ENCODE measurements at places on chromosomes 2 and 18. TPM values are rescaled to one million over a fixed set of nuclear protein-coding genes. Genes with fewer than 3 reads are reported as not detected.

OTOF gene
- total RNA-seq = not detected

PLCL1 gene
- 0.12 TPM for total RNA-seq

COL3A1 gene
- total RNA-seq = not detected

SNORC gene
- 8.2 TPM for total RNA-seq

HOXD4 gene
- total RNA-seq = not detected

ERMN gene
- not detected for total RNA-seq

ANKRD62 gene
- not detected for total RNA-seq

TMEM37 gene
- total RNA-seq = 0.17 TPM

KIF5C gene
- 0.21 TPM for total RNA-seq

TSGA10 gene
- total RNA-seq = 7.9 TPM

FZD7 gene
- total RNA-seq = 1.1 TPM

LGALSL gene
- 11.4 TPM for total RNA-seq

DSC2 gene
- total RNA-seq = 17.6 TPM

PDE1A gene
- total RNA-seq = 0.15 TPM

ZSWIM2 gene
- not detected for total RNA-seq

GPR39 gene
- 7.2 TPM for total RNA-seq

ZC3H6 gene
- total RNA-seq = 18.6 TPM

IMP4 gene
- total RNA-seq = 144 TPM

CCDC68 gene
- 3.3 TPM for total RNA-seq

RNU2-63P gene
- 9.1 TPM for total RNA-seq

SIX2 gene
- total RNA-seq = 1.2 TPM

ZNF407 gene
- total RNA-seq = 9.9 TPM

SGPP2 gene
- total RNA-seq = 47.4 TPM

CHN1 gene
- 6.0 TPM for total RNA-seq

TNFAIP6 gene
- total RNA-seq = 1.8 TPM

CRYGD gene
- total RNA-seq = not detected

CFAP65 gene
- not detected for total RNA-seq

SPDYA gene
- 2.6 TPM for total RNA-seq

MOGAT1 gene
- total RNA-seq = not detected

LRATD1 gene
- 4.7 TPM for total RNA-seq

All from MCF 10A (cell line).